Ureter (tissue), 1 donor: ENCODE measurements at places on chromosomes 6 and 20. TPM values are rescaled to one million over a fixed set of nuclear protein-coding genes. Genes with fewer than 3 reads are reported as not detected.

DNA sequence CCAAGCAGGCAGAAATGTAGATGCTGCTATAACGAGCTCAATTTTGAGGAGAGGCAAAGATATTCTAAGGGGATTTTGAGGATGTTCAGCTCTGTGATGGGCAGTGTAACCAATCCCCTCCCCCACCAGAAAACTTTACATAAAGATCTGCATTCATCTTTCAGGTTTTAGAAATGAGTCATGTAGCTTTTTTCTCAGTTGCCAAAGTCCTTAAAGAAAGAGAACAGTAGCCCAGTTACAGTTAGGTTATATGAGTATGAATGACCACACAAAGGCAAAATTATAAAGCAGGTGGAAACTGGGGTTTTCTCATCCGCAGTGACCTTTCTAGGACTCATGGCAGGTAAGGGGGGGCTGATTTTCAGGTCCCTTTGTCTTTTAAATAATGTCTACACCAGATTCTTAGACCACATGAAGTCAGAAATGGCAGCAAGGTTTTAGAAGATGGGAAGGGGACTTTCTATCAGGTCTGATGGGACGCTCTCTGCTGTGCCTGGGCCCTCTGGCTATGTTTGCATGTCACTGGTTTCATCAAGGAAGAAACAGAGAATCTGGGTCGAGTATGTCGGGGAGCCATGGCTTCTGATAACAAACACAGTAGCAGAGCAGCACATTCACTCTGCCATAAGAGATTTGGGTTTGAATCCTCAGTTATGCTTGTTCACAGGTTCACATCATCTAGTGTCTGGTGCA, 94.7 kb downstream of the CLIC5 start:
- no peak for DNase-seq

DNA sequence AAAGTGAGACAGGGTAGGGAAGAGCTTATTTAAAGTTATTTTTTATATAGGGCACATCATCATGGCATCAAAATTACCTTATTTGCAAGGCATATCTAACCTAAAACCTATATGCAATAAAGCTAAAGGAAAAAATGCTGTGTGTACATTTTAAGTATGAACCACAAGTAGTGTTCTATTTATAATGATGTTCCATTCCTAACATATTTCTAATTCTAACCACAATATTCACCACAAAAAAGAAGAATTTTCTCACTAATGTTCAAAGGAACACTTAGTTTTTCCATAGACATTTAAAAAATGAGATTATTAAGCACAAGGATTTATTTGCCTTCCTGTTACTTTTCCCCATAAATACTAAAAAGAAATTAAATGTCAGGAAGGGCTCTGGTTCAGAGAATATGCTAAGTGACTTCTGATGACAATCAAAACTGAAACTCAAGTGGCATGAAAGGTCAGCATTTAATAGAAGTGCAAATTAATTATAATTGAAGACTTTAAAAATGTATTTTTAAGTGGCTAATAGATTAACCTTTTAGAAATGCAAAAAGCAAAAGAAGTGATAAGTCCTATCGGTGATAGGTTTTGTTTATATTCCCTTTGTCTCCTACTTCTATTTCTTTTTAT, 25.1 kb downstream of the GPR63 start:
- no peak for DNase-seq

DNA sequence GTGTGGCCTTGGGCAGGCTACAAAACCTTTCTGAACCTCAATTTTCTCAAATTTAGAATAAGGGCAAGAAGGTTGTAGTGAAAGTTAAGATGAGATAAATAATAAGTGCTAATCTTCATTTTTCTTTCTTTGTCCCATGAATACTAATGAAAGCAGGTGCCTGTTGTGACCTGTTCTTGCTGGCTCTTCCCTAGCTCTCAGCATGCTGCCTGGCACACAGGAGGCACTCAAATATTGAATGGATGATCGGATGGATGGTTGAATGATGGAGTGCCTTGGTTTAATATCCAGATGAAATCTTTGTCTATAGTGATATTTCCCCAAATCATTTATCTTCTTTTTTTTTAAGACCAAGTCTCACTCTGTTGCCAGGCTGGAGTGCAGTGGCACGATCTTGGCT, 15.0 kb downstream of the PBOV1 start:
- DNase-seq, result no peak

DNA sequence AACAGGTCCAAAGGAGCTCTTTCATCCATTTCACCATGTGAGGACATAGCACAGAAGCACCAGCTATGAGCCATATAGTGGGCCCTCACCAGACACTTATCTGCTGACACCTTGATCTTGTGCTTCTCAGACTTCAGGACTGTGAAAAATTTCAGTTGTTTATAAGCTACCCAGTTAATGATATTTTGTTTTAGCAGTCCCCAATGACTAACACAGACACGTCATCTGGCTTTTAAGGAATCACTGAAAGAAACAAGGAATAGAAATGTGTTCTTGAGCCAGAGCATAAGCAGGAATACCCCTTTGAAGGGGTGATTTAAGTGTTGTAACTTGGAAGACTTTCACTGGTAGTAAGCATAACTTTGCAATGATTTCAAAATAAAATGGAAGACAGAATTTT, 214.7 kb upstream of the PTCHD4 start:
- no peak for DNase-seq

DNA sequence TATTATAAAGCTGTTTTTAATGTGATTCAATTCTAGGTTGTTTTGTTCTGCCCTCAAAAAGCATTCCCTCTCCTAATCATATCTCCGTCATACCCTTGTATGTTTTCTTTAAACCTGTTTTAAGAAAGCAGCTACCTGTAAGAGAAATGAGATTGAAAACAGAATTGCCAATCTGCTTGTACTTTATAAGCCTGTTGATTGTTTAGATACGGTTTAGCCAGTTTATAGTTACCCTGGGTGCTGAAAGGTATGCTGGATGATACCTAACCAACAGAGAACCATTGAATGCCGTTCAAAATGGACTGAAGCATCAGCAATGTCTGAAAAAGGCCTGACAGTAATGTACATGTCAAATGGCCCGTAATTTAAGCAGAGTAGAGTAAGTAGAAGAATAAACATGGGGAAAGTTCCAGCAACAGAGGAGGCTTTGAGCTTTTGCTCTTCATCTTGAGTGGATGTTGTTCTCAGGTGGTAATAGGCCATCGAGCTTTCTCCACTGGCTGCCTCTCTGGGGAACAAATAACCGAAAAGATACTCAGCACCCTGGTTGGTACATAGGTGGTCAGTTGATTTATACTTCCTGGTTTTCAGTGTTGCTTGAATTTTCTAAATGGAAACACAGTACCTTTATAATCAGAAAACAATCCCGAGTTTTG, 27.5 kb downstream of the PTPN1 start:
- no peak for DNase-seq

DNA sequence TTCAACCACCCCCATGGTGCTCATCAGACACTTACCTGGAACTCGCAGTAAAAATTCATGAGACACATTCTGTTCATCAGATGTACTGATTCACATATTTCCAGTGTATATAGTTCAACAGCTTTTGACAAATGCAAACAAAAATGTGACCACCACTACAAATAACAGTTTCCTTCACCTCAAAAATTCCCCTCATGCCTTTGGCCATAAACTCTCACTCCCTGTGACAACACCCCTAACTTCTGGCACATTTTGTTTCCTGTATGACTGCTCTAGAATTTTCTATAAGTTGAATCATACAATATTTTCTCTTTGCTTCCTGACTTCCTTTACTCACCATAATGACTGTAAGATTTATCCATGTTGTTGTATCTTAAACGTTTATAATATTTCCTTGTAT, 63.7 kb downstream of the C6orf118 start:
- DNase-seq, result no peak

GRCh38 chr6:1871724-1872315, 262.1 kb downstream of the FOXC1 start:
- DNase-seq, result no peak

DNA sequence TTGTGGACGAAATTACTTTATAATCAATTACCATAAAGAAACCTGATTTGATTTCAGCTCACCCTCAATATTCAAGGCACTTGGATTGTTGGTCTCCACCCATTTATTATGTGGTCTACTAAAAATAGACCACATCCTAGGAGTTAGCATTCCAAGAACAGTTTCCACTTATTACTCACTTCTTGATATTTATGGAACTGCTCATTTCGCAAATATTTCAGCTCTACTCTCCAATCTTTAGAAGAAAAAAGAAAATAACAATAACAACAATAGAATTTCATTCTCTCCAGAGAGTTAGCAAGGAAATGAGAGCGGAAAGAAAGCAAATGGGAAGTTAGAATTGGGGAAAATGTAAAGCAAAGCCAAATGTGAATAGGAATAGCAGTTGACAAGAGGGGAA, 26.2 kb upstream of the HDAC2 start:
- no peak for DNase-seq

DNA sequence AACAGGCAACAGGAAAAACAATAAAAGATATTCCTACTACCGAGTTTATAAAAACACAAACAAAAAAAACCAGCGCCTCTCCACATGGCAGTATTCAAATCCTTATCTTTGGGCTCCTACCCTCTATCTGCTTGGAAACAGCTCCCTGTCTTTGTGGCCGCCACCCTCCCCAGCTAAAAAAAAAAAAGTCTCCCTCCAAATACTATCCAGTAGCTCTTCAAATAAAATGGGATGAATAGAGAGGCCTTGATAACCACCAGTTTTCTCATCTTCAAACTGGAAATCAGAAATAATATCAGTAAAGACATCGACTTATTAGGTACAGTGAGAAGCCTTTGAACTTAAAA, 96.2 kb downstream of the PSMG4 start:
- DNase-seq, result no peak

DNA sequence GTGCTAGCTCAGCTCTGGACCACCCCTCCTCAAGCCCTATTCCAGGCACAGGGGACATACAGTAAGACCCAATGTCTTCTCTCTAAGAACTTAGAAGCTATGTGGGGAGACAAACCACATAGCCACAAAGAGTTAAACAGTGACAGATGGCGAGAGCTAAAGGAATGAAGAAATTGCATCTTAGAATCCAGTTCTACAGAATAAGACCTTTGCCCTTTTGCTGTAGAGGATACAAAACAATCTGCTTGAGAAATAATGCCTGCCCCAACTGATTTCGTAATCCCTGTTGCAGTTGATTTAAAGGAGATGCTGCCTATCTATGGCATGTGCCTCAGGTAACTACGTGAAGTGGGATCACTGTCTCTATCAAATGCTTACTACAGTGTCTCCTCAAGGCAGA, 31.2 kb downstream of the TNFRSF21 start:
- DNase-seq, result no peak

Gene PLG
- 0.44 TPM for total RNA-seq

Gene TSBP1
- total RNA-seq, result not detected

Gene OXT
- total RNA-seq, result not detected

Gene LRRC1
- total RNA-seq, result 46.9 TPM

Gene NFATC2
- 10.6 TPM for total RNA-seq
